Stimulated activated CD4-positive, alpha-beta T cell treated with anti-CD3 and anti-CD28 coated beads, Interleukin-2, amount 100 ng/mL, for 48 hours (primary cell): ENCODE measurements at places on chromosomes 1 and 21.

- DNase-seq, result no peak
These were observed 43.7 kb downstream of the HLX start for GRCh38 chr1:220922951-220923350.

- DNase-seq, result no peak
These were observed 2.5 kb upstream of the ATF6 start for GRCh38 chr1:161763522-161764098.

DNA sequence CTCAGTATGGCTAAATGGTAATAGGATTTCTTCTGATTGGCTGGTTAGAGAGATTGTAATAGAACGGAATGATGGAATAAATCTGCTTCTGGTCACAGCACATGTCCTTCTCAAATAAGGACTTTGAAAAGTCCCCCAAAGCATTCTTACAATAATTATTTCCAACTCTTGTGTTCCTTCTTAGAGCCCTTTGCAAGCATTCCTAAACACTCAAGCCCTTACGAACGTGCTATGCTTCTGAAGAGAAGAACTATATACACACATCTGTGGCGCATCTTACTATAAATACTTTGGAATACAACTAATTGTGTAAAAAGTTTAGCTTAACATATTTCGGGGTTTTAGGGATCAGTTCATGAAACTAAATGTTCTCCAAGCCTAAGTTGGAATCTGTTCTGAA, 25.6 kb downstream of the CLIC4 start:
- DNase-seq, result no peak

DNA sequence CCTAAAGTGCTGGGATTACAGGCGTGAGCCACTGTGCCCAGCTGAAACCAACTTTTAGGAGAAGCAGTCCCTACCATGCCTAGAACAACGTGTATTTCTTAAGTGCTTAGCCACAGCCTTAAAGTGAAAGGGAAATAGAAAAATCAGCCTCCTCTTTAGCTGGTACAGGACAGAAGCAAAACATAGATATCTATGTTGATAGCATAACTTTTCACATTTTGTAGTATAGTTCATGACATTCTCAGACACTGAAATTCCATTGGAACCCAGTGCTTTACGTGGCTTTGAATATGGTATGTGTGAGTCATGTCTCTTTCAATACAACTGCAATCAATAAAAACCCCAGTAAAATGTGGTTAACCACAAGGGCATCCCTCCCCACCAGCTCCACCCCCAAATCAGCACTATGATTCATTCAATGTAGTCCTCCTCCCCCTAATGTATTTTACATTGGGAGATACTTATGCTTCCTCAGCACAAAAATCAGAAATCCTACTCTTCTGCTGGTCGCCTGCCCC, 32.1 kb downstream of the TGFB2 start:
- DNase-seq, result peak; percentile 48

DNA sequence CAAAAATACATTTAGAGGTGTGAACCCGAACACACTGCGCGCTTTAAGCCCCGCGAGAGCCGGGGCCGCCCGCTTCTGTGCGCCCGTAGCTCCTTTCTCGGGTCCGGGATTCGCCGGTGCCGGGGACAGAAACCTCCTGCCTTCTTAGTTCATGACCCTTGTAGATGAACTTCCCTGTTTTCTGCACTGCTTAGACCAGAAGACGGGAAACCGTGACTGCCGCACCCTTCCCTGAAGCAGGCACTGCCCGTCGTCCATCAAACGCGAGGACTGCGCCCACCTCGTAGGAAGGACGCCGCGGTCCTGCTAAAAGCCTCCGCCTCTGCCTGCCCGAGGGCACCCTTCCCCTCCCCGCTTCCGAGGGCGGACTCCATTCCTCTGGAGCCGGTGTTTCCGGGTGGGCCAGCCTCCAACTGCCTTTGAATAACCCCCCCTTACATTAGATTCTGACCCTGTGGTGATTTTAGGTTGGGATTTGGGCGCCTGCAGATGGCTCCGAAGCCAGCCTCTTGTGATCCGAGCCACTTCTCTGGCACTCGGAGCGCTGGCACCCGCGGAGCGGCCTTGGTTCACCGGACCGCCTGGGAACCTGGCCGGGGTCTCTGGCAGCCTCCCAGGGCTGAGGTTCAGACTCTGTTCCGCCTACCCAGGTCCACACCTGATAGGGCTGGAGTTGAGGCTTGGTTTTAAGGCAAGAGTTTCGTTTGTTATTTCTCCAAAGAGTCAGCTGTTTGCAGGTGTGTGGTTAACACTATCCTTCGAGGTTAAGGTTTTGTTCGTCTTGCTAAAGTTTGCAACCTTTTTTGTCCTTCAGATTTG, 1.2 kb upstream of the PTTG1IP start:
- DNase-seq, result no peak

- DNase-seq, result no peak
These were observed 42.5 kb upstream of the IL10 start for GRCh38 chr1:206814716-206815341.

- DNase-seq, result no peak
These were observed 102.8 kb downstream of the RHOU start for GRCh38 chr1:228837817-228838716.

GRCh38 chr1:229448845-229449244, 15.0 kb upstream of the ACTA1 start:
- no peak for DNase-seq

DNA sequence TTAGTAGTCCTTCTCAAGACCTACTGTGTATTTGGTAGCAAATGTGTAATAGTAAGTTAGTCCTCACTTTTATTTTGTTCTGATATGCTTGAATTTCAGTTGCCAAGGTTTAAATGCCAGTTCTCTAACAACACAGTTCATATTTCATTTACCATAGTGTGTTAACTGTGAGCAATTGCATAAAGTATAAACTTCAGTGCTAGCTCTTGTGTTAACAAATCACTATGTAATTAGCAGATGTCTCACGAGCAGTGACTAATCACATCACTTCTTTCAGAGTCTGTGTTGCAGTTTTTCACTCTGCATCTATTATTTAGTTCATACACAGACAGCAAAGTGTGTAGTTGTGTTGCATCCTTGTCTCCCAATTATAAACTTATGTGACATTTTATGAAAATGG, 47.8 kb downstream of the ZMYM4 start:
- no peak for DNase-seq

DNA sequence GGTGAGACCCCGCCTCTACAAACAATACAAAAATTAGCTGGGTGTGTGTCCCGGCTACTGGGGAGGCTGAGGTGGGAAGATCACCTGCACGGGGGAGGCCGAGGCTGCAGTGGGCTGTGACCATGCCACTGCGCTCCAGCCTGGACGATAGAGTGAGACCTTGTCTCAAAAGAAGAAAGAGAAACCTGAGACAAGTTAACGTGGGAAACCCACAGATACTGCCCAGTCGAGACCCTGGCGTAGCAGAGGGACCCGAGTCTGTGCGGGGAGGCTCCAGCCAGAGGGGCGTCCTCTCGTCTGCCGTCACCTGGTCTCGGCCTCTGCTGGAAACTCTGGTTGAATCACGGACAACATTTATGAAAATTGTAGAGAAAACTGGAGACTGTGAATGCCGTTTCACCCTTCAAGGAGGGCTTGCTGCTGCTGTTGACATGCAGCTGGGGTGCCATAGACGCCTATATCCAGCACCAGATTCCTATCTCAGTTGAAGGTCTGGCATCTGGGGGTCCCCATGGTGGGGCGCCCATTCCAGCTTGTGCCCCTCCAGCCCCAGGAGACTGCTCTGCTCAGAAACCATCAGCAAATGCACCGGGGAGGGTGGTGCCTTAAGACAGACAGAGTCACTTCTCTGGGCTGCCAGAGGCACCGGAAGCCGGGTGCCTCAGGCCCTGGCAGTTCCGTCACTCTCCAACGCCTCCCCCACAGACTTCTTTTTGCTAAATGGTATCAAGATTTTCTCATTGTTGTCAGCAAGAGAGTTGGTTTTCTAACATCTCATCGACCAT, 13.6 kb upstream of the CDK11B start:
- DNase-seq, result no peak

DNA sequence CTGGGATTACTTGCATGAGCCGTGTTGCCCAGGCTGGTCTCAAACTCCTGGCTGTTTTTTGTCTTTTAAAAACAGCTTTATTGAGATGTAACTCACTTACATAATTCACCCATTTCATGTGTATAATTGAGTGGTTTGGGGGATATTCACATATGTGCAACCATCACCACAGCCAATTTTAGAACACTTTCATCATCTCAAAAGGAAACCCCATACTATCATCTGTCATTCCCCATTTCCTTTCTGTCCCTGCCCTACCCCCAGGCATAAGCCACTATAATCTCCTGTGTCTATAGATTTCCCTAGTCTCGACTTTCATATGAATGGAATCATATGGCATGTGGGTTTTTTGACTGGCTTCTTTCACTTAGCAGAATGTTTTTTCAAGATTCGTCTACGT, 43.3 kb downstream of the GPR137B start:
- no peak for DNase-seq

GRCh38 chr1:144101397-144102045, 129.7 kb upstream of the FAM72C start:
- peak; percentile 0 for DNase-seq

DNA sequence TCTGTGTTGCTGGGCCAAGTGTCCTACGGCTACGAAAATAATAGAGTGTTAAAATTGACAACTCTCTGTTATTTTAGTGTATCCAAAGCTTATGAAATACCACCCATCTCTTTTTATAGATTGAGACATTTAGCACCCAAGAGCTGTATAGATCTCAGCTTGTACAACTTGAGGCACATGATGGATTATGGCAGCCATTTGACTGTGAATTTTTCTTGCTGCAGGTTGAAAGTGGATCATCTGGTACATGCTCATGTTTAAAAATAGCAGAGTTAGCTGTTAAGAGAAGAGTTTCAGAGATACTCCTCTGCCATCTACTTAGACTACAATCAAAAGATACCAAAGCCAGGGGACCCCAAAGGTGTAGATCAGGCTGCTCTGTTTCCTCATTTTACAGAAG, 49.3 kb upstream of the FAM3B start:
- DNase-seq, result no peak

- no peak for DNase-seq
These were observed 95.3 kb downstream of the FOXD2 start for GRCh38 chr1:47532921-47533792.

GRCh38 chr1:151851886-151852285, 1.6 kb downstream of the THEM5 start:
- no peak for DNase-seq

DNA sequence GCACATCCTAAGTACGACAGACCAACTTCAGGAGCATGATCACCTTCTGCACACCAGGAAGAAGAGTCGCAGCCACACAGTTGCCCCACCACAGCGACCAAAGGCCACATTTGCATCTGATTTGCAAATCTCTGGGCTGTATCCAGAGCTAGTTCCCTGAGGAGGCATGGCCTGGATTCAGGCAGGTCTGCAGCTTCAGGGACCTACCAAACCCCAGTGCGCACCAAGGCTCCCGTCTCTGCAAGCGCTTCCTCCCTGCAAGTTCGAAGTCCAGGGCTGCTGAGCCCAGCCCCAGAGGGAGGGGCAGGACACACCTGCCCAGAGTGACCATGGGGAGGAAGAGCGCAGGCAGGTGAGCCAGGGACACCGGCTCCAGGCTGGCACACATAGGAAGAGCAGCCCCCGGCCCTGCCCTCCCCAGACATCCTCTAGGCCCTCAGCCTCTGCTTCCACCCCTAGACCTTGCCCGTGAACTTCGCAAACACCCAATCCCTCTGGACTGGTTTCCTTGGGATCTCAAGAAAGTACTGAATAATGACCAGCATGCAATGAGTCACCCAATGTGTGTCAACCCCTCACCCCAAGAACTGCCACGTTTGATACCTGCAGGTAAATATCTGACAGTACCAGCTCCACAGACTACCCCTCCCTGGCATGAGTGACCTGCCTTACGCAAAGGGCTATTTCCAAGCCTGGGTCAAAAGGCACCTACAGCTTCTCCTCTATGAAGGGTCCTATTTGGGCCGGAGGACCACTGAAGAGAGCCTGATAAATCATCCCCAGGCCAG, 36.8 kb downstream of the CASZ1 start:
- no peak for DNase-seq

DNA sequence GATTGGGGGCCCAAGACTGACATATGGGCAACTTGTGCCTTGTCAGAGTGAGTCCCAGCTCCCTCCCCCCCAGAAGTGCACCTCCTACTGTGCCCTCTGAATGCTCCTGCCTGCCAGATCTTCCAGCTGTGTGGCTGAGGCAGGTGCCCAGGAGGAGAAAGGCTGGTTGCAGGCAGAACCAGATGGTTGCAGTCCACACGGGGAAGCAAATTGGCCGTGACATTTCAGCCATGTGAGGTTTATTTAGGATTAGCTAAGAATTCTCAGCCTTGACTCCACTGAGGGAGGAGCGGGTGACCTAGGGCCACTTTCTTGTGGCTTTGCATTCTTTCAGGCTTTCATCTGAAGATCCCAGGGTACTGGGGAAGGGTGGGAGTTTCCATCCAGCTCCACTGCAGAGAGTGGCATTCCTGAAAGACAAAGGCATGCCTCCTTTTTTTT, 33.8 kb downstream of the PEX14 start:
- DNase-seq, result no peak

GRCh38 chr1:99292886-99293285, 28.6 kb downstream of the PLPPR4 start:
- DNase-seq, result no peak

DNA sequence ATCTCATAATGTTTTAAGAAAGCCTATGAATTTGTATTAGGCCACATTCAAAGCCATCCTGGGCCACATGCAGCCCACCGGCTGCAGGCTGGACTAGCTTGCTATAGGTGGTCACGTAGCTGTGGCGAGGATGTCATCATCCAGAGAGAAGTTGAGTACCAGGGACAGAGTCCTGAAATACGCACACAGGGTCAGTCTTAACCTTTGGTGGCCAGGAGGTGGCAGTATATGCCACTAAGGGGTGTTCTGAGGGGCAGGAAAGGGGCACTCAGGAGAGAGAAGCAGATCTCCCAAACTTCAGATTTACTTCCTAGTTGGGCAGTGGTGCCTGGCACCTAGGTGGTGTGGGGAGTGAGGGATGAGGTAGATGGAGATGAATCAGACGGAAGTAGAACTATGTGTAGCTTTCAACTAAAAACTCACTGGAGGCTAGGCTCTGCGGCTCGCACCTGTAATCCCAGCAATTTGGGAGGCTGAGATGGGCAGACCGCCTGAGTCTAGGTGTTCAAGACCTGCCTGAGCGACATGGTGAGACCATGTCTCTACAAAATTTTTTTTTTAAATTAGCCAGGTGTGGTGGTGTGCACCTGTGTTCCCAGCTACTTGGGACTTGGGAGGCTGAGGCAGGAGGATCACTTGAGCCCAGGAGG, 16.3 kb upstream of the CDK18 start:
- peak; percentile 37 for DNase-seq

DNA sequence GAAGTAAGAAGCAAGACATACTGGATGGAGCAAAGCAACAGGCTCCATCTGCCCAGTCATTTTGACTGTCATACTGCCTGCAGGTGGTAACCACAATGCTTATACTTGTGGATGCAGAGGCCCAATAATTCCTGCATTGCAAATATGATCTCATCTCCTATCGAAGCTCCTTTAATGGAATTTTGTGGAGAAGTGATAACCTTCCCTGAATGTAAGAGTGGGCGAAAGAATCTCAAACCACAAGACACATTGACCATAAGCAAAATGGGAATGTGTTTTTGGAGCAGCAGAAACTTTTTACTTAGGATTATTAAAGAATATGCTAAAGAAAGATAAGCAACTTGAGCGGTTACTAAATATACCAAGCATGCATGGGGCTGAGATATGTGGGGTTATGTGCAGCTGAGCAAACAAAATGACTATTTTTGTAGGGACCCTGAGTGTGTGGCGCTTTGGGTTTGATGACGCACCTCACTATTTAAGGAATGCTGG, 77.4 kb upstream of the BACH1 start:
- no peak for DNase-seq
